ENCODE measurements at places on chromosomes 1 and 21. TPM values are rescaled to one million over a fixed set of nuclear protein-coding genes. Genes with fewer than 3 reads are reported as not detected.
A peak's percentile ranks its signal among the peaks of the same experiment; 100 is the strongest.

FCGR3A gene
- not detected for total RNA-seq

- no peak for DNase-seq
Observed at GRCh38 chr21:46055863-46056281, 42.0 kb upstream of the COL6A2 start.

GRCh38 chr1:24321697-24322469, 2.7 kb downstream of the GRHL3 start:
- no peak for DNase-seq

DNA sequence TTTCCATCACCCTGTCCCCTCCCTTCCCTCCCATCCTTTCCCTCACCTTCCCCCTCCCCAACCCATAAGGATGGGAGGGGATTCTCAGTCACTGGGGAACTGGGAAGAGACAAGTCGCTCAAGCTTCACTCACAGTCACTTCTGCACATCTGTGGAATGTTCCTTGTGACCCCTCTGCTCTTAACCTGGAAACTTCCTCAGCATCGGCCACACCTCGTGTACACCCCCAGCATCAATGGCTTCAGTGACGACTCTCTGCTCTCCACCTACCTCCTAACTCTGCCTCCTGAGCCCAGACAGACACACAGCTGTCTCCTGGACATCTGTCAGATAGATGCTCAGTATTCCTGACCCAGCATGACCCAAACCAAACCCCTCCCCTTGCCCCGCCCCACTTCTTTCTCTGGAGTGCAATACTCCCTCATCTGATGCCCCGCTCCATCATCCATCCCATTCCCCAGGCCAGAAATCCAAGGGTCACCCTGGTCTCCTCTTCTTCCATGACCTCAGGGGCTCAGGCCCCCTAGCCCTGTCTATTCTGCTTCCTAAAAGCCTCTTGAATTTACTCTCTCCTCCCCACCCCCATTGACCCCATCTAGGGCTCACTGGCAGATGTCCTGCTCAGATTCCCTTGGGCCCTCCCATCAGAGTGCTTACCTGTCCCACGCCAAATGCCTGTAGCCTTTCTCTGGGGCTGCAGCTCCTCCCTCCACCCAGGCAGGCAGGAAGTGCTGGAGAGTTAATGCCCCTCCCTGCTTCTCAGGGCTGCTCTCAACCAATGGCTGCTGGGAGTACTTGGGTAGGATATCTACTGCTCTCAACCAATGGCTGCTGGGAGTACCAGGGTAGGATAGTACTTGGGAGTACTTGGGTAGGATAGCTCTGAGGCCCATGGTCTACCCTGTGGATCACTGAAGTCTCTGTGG, 83.1 kb upstream of the CSF3R start:
- DNase-seq: no peak

DNA sequence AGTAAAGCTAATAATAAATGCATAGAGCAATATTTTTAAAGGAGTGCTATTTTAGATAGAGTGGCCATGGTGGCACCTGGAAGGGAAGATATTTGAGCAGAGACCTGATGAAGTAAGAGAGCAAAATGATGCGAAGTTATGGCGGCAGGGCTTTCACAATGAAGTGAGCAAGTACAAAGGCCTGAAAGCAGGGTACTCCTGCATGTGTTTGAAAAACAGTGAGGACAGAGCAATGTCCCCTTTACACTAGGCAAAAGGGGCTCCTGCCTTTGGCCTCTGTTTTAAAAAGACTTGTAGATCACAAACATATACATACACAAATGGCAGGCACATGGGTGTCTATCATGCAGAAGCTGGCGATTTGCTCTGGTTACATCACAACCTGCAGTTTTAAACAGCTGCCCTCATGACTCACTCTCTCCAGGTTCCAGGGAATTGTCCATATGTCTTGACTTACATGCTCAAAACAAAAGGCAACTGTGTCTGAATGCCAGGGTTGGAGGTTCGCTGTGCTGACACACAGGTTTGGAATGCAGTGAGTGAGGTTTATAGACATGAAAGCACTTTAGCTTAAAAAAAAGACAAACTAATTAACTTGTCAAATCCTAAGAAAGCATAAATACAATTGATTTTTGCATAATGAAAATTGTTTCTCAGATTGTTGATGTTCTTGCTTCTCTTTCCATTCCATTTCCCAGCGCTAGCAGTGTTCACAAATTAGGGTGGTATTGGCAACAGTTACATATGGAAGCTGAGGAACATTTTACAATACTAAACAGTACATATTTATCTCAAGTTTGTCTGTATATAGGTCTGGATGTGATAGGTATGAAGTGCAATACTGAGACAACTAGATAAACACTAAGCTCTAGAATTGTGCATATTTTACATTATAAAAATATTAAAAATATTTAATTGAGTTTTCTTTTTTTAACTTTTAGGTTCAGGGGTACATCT, 313.9 kb downstream of the BARHL2 start:
- peak; percentile 95 for DNase-seq

LRRC38 gene
- not detected for total RNA-seq

DNA sequence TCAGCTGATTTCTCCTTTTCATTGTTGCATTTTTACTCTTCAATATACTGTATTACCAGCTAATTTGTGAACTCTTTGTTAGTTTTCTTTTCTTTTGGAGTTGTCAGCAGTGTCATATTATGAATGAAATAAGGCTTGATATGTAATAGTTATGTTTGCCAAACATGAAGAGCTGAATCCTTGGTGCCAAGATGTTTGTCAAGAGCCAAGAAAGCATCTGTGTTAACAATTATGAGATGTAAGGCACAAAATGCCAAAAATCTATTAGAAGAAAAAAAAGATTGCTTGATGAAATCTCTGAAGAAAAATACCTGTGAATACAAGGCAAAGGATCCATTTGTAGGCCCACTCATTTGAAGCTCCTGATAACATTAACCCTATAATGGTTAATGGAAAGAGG, 48.4 kb upstream of the RNPC3 start:
- no peak for DNase-seq

GNAT2 gene
- total RNA-seq: not detected

SLC5A9 gene
- not detected for total RNA-seq

Measured in epithelial cell of proximal tubule (primary cell).